Right hindlimb (tissue), 1 donor: ENCODE measurements at places on chromosomes 7 and 10.
A peak's percentile ranks its signal among the peaks of the same experiment; 100 is the strongest.

DNA sequence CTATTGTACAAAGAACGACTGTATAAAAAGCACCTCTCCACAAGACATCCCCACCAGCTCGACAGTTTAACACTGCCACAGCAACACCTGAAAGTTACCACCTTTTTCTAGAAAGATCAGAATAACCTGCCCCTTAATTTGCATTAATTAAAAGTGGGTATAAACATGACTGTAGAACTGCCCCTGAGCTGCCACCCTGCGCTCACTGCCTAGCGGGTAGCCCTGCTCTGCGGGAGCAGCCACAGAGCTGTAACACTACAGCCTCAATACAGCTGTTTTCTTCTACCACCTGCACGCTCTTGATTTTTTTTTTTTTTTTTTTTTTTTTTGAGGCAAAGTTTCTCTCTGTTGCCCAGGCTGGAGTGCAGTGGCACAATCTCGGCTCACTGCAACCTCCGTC, 140.9 kb downstream of the PARD3 start:
- DNase-seq = no peak

DNA sequence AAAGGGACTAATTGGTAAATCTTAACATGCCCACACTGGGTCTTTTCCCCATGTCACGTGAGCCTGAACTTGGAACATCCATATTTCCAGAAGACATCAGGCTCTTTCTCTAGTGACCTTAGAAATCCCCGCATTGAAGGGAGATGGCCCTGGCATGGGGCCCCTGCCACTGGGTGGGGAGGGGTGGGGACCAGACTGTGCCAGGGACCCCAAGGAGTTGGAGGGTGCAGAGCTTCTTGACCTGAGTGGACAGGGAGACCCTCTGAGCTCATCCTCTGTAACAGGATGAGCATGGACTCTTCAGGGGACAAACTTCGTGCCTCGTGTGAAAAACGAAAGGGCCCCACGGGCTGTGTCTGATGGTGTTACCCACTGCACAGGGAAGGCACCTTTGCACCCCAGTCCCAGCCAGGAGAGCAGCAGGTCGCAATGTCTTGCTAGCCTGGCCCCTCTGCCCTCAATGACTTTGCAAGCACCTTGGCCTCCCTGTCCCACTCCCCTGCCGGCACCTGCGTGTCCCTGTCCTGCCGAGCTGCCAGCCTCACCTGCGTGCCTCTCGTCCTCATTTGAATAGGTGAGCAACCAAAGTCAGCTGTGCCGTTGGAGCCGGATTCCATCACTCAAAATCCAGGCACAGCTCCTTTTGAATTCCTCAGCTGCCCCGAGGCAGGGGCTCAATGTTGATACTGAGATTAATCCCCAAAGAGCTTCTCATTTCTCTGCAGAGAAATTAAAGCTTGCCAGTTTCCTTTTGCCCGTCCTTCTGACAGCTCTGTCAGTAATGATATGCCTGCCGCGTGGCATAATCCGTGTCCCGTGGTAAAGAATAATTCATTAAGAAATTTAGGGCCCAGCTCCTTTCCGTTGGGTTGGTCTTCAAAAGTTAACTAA, 234.9 kb downstream of the EBF3 start:
- DNase-seq = no peak

DNA sequence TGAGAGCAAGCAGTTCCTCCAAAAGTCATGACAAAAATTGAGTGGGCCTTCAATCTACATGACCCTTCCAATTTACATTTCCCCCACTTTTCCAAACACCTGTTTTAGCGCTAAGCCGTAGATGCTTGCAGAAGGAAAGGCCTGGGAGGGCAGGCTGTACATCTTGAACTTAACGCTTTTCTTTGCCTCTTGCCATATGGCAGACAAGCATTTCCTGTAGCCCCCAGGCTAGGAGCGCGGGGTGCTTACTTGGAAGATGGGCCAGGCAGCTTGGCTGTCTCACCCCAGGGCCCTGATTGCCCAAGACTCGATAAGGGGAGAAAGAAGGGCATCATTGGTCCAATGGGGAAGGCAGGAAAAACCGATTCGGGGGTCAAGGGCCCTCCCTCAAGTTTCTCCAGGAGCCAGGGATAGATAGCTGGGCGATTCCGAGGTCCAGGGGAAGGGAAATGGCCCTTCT, 1.8 kb downstream of the HOXA10 start:
- DNase-seq = no peak

DNA sequence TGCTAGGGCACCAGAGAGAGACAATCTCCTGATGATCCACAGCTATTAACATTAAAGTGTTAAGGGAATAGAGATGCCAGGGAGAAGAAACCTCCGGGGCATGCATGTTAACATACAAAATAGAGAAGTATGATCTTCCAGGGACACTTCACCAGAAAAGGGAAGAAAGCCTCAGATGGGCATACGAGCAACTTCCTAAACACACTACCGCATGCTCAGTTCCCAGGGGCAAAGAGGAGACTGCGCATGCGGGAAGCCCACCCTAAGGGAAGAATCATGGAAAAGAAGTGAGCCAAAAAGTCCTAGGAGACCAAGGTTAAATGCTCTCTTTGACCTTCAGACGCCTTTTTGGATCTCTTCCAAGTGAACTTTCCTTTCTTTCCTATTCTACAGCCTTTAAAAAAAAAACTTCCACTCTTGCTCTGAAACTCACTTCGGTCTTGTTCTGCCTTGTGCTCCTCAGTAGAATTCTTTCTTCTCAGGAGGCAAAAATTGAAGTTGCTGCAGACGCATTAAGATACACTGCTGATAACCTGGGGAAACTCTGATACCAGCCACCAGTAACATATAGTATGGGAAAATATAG, 1211.3 kb downstream of the REEP3 start:
- DNase-seq = no peak

GRCh38 chr10:74244097-74244685, 93.2 kb downstream of the ADK start:
- DNase-seq = no peak

DNA sequence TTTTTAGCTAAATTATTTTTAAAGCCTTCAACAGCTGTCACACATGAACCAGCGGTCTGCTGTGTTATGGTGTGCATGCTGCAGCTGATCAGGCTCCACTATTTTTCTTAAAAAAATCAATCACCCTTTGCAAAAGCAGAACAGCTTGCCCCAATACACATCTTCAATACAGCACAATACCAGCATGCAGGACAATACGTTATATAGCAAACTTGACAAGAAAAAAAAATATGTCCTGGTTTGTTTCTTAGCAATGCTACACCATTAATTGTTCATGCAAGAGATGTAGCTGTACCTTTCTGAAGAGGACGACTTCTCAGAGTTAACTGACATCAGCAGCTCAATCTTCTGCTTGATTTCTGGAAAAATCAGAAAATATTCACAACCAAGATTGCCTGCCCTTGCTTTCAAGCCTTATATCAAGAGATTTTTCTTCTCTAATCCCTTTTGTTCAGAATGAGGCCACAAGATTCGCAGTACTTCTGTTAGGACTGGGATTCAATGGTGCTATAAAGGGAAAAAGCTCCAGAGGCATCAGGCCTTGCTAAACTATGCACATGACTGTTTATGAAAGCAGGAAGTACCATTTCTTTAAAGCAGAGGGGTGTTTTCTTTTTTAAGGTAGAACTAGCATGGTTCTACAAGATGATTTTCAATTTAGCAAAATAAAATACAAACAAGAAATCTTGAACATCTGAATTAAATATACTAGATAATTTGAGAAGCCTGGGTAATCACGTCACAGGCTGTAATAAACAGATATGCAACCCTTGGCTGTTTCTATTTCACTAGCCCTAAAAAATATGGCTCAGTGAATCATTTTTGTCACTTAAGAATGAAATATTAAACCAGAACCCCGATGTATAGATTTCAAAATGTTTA, 120.0 kb downstream of the SRPK2 start:
- DNase-seq = no peak

DNA sequence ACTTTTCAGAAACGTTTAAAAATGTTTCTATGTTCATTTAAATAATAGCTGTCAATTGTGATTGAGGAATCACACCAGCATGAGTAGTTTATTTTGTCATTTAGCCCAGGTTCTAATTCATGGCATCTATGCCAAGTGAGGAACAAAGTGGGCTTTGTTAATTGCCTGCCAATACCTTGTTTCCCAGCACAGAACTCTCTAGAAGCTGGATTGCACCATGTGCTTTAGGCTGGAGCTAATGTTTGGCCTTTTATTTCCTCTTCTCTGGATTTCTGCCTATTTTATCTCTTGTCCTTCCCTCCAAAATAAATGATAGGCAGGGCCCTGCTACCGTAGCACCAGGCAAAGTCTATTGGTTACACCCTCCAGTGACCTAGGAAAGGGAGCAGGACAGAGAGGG, 109.9 kb upstream of the ITGB1 start:
- no peak for DNase-seq

GRCh38 chr10:71191551-71192076, 20.8 kb upstream of the UNC5B start:
- DNase-seq = no peak

DNA sequence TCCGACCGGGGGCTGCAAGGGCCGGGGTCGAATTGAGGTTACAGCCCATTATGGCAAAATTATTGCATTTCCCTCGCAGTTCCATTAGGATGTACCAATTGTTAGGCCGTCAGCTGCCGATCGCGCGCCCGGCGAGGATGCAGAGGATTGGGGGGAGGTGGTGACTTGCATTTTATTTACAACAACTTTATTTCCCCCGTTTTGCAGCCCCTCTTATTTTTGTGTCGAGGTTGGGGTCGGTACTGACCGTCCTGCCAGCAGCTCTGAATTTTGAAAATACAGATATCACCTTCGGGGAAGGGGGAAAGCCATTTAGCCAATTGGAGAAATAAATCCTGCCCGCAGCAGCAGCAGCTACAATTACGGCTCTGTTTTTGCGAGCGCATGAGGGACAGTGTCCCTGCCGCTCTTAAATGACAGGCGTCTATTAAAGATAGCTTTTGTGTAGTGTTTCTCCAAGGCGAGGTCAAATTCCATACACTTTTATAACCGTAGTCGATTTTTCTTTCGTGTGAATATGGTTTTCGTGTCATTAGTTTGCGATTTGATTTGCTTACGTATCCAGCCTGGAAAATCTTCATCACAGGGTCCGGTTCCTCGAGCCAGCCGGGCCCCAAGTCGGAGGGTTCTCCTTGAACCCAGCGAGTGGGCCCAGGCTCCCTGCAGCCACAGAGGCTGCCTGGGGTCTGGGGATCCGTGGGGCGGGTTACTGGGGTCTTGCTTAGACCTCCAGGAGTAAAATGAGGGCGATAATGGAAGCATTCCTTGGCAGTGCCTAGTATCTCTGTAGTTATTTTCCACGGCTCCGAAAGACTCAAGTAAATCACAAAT, 684 bp upstream of the HOXA5 start:
- DNase-seq = peak; percentile 21

DNA sequence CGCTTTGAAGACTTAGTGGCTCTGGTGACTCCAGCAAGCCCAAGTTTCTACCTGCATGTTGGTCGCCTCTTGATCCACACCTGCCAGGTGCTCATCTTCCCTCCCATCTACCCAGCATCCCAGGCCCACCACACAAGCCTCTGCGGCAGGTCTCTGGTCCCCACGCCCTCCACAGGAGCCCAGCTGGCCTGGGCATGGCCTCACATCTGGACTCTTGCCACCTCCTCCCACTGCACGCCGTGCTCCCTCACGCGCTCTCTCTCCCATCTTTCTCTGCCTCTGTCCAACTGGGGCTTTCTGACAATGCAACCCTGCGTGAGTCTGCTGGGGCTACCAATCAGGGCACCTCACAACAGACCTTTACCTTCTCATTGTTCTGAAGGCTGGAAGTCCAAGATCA, 50.2 kb upstream of the FGFR2 start:
- DNase-seq = no peak

GRCh38 chr10:15333909-15334649, 37.0 kb downstream of the FAM171A1 start:
- no peak for DNase-seq

DNA sequence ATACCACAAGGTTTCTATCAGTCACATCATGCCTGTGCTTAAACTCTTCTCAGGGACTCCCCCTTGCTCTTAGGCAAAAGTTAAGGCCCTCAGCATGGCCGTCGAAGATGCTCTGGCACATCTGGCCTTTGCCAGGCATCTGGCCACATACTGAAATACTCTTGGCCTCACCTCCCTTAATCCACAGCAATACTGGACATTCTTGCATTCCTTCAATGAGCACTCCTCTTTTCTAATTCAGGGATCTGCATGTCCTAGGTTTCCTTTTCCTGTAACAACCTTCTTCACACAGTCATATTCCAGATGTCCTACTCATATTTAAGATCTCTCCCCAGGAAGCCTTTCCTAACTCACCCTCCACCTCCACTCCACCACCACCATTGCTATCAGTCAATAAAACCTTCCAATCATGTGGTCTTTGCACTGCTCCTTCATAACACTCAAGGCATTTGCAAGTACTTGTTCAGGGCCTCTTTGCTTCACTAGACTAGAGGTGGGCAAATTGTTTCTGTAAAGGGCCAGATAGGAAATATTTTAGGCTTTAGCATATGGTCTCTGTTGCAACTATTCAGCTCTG, 216.6 kb downstream of the KCNMA1 start:
- DNase-seq = no peak

- no peak for DNase-seq
These were observed 620 bp downstream of the BET1 start for GRCh38 chr7:94003446-94004023.

- no peak for DNase-seq
These were observed 190.9 kb upstream of the CXCL12 start for GRCh38 chr10:44575601-44576380.

GRCh38 chr10:5424751-5425150, 12.4 kb downstream of the NET1 start:
- no peak for DNase-seq

DNA sequence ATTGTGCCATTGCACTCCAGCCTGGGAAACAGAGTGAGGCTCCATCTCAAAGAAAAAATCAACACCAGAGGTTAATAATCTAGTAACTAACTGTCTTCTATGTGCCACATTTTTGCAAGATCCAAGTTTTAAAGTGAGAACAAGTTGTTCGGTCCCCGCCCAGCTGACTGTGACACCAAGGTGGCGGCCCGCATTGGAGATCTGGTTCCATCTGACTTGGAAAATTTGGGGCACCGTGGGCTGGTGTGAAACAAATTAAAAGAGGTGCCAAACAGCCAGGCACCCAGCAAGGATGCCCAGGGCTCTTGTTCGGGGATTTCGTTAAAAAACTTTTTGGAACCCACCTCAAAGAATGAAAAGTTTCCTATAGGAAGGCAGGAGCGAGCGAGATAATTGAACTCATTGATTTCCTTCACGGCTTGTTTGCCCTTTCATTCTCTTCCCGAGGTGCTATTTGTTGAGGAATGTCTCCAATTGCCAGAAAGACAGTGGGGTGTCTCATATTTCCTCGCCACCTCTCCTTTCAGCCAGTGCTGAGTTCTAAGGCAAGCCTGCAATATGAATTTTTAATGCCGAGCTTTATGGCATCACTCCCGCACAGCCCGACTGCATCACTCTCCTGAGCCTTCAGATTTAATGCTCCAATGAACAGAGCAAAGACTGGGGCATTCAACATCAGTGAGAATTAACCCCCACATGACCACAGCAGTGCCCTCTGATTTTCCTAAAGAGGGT, 156.9 kb upstream of the SH2B2 start:
- DNase-seq = no peak
